Fibroblast of villous mesenchyme (primary cell): ENCODE measurements at places on chromosomes 3 and 15. TPM values are rescaled to one million over a fixed set of nuclear protein-coding genes. Genes with fewer than 3 reads are reported as not detected.

- DNase-seq: peak; percentile 27
These were observed 209.5 kb upstream of the SUCLG2 start for GRCh38 chr3:67863869-67864268.

DNA sequence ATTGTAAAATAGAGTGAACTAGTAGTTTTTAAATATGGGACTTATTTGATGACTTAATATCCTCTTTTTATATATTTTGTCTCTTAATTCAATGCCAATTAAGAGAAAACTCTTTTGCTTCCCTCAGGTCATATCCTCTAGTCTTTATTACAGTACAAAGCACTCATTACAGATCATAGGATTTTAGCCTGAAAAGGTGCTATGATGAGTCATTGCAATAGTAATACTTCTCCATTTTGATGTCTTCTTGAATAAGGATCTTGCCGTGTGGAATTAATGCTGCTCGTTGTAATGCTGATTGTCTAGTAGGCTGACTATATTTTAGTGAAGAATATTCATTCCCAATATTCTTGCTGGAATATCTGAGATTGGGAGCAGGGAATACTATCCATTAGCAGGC lies 612.2 kb upstream of the GOLIM4 start:
- DNase-seq: no peak

DNA sequence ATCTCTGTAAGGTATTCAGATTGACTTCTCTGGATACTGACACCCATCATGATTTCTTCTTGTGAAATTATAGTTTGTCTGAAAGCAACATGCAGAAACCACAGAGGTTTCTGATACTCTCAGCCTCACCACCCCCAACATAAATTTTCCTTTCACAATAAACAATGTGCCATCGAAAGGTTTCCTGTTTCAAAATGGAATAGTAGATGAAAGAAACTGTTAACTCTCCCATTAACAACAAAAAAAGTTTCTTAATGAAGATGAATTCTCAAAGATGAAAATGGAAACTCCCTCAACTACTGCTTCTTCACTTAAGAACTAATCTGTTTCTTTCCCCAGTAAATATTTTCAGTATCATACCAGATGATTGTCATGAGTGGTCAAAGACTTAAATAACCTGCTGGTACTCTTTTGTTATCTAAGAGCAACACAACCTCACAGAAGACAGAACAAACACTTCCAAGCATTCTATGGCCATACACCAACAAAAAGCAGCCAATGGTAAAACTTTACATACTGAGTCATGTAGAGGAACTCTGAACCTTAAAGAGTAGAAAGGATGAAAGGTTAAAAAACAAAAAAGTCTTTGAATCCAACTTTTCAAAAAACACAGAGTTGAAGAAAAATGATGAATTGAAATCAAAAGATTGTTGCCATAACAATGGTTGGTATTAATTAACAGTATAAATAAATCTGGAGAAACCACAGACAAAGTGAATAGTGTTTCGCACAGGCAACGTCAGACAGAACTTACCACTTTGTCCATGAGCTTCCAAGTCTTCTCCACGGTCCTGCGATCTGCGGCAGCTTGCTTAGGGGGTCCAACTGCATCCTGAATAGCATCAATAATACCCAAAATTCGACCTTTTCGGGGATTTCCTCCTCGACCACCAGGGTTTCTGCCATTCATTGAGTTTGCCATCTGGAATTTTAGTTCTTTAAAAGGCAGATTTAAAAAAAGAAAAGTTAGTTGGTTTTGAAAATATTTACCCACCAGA lies 1.9 kb downstream of the CBLB start:
- DNase-seq: peak; percentile 56

Gene PRICKLE2
- 36.3 and 42.2 TPM in 2 replicates for total RNA-seq

Gene SLC9C1
- total RNA-seq: under 0.01 TPM in 1 of 2 replicates, not detected in the other

DNA sequence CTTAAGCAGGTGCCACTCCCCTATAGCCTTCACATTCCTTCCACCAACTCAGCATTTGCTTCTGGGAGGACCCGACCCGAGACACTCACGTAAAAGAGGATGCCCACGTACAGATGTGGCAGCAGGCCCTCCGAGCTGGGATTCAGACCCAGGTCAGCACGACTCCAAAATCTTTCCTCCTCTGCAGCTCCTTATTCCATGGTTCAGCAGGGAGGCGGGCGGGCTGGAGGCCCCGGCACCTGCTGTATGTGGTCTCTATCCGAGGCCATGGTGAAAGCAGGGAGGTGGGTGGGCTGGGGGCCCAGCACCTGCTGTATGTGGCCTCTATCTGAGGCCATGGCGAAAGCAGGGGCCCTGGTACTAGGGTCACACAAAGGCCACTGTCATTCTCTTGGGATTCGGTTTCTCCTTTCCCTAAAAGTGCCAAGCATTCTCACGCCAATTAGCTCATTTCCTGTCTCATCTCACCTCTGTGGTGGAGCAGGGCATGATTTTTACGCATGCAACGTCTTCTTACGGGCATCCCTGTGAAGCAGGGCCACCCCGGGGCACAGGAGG lies 5.9 kb upstream of the MUC4 start:
- no peak for DNase-seq

- no peak for DNase-seq
These were observed 103.1 kb upstream of the BCL6 start for GRCh38 chr3:187848401-187848800.

DNA sequence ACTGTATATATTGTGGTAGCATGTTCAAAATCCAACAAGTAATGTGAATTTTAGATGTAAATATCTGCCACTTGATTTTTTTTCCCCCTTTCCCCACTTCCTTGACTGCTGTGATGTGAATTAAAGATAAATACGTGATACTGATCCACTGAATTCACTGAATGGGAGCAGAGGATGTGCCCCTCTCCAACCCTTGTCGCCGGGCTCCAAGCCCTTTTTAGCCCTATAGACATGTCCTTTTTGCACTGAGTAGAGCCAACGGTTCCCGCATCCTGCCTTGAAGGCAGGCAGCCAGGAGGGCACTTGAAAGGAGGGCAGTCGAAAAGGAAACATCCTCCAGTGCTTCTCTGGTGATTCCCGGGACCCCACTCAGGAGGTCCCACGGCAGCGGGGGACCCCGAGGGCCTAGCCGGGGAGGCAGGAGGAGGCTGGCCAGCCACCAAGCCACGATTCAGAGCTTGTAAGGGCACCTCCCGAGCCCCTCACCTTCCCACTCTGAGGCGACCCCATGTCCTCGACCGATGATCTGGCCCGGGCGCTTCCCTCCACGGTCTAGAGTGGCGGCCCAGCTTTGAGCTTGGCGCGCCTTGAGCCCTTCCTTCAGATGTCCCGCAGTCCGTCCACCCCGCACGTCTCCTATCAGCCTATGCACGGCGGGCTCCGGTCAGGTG lies 901 bp upstream of the MANF start:
- peak; percentile 12 for DNase-seq

Gene MASP1
- total RNA-seq: 198 and 209 TPM in 2 replicates

- no peak for DNase-seq
These were observed 108.9 kb downstream of the LRTM1 start for GRCh38 chr3:54818942-54819341.

Gene TP63
- under 0.01 and 0.43 TPM in 2 replicates for total RNA-seq

Gene GUCA1C
- total RNA-seq: not detected in 2 replicates

DNA sequence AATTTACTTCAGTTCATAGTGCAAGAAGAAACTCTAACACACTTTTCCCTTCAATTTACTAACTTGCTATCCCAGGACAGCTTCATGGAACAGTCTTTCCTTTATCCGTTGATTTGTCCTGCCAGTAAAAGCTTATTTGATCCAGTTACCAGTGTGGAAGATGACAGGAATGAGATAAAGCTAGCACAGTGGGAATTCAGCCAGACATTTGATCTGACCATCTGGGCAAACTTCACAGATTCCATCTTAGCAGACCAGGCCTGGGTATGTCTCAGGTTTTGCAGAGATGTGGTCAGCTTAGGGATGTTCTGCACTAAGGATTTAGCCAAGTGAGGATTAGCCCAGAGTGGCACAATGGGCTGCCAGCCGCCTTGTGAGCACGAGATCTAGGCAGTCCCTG lies 19.7 kb downstream of the CEMIP start:
- DNase-seq: no peak
